Stimulated activated CD8-positive, alpha-beta memory T cell treated with anti-CD3 and anti-CD28 coated beads, Interleukin-15, amount 100 ng/mL, for 4 hours (primary cell): ENCODE measurements at places on chromosomes 2 and 18.

GRCh38 chr2:65024149-65024829, 31.9 kb upstream of the CEP68 start:
- no peak for DNase-seq

DNA sequence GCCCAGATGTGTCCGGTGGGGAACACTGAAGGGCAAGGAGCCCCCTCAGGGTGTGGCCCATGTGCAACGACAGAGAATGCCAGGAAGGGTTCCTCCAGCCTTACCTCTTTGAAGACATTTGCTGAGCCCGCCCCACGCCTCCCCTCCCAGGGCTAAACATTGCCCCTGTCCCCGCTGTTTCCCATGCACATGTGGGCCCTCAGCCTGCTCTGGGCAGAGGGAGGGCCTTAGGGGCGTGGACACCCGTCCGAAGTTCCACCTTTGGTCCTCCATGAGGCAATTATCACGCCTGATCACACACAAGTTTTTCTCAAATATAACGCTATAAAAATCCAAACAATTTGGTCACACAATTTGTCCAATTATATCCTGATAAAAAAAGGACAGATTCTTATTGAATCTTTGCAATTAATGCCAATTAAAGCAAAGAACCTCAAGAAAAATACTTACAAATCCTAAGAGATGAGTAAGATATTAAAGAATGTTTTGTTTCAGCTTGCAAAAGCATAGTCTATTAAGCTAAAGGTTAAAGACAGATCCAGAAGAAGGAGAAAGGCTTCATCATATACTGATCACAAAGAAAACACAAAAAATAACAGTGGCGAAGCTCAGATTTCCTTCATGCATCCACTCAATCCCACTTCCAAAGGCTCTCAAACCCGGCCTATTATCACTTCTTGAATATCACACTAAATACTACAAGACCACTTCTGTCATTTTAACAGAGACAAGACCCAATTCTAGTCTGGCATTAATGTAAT, 55.2 kb upstream of the LDLRAD4 start:
- no peak for DNase-seq

DNA sequence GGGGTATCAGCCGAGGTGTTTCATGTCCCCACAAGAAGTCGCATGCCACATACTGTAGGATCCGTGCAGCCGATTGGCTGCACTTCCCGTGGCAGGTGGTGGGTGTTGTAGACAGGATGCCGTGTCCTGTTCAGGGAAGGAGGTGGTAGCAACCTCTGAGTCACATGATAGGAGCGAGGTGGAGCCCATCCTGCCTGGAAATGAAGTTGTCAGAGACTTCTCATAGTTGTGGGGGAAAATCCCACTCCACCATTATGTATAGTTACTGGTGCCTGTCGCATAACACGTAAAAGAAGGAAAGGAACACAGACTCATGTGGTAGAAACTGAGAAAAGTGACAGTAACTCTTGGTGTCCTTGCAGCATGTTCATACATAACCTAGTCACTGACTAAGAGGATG, 91.4 kb upstream of the IL1R2 start:
- DNase-seq: no peak

GRCh38 chr2:147488472-147488871, 356.4 kb upstream of the ACVR2A start:
- DNase-seq: no peak

DNA sequence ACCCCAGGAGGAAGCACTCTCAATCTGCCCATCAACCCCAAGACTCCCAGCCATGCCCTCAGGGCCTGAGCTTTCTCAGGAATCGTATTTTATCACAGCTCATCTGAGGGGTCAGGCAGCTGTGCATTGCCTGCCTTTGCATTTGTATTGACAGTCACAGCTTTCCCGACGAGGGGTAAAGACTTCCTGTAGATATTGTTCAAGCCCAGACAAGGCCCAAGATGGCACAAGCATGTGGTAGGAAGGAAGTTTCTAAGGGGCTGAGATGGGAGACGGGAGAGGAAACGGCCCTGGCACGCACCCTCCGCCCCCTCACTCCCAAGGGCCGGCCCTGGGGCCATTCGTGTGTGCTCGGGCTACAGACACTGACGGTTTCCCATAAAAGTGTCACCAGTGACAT, 34.2 kb upstream of the PRLH start:
- no peak for DNase-seq

- DNase-seq: no peak
Measured at GRCh38 chr2:216717491-216717901, 22.1 kb upstream of the IGFBP5 start.

DNA sequence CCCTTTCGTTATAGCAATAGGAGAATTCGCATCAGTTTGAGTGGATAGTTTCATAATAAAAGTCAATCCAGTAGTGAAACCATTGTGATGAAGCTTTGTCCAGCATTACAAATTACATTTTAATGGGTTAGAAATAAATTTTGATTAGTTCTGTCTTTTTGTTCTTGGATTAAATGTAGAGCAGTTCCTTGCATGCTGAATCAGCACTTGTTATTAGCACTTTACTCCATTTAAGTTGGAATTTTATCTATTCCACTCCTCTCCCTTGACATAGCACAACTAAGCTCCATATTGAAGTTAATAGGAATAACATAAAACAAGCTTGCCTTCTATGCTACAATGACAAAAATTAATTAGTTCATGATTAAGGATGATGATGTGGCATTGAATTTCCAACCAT, 624.1 kb downstream of the CCDC85A start:
- no peak for DNase-seq

- DNase-seq: no peak
Measured at GRCh38 chr2:41940060-41940744, 107.6 kb upstream of the PKDCC start.

DNA sequence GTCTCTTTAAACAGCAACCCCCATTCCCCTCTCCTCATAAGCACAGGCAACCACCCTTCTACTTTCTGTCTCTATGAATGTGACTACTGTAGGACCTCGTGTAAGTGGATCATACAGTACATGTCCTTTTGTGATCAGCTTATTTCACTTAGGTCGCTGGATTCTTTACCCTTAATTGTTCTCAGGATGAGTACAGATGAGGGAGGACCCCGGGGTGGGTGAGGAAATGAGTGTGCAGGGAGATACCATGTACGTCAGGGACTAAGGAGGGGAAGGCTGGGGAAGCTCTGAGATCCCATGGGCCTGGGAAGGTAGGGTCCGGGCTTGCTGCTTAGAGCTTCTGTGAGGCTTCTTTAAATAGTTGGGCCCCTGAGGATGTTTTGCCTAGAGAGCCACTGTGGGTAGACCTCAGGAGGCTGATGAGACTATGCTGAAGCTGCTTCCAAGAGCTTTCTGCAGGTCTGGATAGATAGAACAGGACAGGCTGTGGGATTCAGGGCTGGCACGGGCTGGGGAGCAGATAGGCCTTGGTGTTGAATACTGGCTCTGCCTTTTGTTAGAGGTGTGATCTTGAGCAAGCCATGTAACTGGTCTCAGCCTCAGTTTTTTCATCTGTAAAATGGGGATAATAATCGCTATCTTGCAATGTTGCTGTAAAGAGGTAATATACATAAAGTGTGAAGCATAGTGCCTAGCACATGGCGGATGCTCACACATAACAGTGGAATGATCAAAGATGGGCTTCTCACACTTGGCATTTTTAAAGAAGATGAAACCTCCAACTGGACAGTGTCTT, 155.3 kb downstream of the PRKCE start:
- no peak for DNase-seq

DNA sequence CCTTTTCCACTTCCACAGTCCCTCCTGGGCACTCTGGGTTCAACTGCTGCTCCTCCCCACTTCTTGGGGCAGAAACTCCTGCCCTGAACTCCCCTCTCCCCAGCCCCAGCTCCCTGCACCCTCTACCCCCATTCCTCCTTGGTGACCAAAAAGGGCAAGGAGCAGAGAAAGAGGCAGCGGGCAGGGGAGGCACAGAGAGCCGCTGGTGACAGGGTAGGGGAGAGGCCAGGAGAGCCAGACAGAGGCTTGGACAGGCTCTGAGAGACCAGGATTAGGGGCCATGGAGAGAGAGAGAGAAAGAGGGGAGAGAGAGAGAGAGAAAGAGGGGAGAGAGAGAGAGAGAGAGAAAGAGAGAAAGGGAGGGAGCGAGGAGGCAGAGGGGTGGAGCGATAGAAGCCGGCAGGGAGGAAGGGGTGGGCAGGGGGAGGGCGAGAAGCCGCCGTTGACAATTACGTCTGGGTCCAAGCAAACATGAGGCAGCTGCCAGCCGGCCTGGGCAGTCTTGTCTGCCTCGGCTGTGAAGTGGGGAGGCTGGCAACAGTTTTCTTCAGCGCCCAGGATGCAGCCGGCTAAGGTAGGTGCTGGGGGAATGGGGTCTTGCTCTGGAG, at the start of gene KCNIP3:
KCNIP3 (plus strand) TSS at position 468 of the 608 bp plus-strand sequence; CDS start at position 560, 92 bp downstream.
- no peak for DNase-seq

GRCh38 chr2:24891201-24891600, 28.8 kb downstream of the ADCY3 start:
- DNase-seq: no peak

DNA sequence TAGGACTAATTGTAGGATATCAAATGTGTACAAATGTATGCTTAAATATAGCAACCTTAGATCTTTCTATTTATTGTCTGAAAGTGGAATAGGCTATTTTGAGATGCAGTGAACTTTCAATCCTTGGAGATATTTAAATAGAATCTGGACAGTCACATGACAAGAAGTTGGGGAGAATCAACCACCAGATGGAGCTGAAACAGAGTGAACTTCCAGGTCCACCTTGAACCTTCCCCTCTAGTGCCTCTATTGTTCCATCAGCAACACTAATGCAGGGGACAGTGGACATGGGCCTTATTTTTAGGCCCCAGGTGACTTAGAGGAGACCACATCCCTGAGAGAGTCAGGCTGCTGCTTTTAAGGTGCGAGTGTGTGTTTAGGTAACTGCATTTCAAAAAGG, 37.0 kb upstream of the CRIM1 start:
- no peak for DNase-seq

GRCh38 chr2:187264612-187265011, 183.4 kb downstream of the CALCRL start:
- DNase-seq: no peak

DNA sequence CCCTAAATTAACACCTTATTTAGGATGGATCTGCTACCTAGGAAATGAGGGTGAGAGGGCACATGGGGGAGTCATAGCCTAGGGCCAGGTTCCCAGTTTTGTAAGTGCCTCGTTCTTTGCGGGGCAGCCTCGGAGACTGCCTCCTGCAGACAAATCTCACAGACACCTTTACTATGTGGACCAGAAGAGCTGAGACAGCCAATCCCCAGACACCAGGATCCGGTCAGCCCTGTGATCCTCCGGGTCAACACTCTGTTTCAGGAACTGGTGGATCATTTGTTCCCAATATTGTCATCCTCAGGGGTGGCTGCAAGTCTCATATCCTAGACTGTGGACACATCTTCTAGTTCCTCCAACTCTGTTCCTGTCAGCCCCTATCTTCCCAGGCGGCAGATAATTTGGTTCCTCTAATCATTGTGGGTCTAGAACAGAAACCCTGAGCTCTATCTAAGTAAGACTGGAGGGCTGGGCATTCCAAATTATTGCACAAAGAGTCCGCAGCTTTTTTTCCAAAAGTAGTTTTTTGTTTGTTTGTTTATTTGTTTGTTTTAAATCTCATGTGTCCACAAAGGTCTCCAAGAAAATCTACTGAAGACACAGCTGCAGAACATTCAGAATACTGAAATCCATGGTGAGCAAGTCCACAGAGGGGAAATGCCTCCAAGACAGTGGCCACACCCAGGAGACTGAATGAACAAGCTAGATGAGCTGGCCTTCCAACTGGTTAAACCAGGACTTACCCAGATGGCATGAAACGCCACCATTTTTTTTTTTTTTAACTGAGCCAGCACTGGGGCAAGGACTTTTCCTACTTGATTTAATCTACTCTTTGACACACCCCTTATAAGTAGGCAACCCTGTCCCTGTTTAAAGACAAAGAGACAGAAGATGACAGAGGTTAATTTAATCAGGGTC, 6.2 kb upstream of the GDF7 start:
- no peak for DNase-seq

DNA sequence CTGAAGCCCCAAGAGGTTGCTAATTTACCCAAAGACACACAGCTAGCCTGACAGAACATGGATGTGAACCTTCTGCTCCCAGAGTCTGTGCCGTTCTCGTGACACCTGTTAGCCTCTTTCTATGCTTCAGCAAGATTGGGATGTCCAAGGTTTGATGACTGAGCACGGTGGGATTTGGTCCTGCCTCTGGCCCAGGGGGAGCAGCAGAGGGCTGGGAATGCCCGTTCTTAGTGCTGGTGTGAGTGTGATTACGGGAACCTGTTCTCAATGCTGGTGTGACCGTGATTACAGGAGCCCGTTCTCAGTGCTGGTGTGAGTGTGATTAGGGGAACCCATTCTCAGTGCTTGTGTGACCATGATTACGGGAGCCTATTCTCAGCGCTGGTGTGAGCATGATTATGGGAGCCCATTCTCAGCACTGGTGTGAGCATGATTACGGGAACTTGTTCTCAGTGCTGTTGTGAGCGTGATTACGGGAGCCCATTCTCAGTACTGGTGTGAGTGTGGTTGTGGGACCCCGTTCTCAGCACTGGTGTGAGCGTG, 67.3 kb upstream of the SNTG2 start:
- no peak for DNase-seq

DNA sequence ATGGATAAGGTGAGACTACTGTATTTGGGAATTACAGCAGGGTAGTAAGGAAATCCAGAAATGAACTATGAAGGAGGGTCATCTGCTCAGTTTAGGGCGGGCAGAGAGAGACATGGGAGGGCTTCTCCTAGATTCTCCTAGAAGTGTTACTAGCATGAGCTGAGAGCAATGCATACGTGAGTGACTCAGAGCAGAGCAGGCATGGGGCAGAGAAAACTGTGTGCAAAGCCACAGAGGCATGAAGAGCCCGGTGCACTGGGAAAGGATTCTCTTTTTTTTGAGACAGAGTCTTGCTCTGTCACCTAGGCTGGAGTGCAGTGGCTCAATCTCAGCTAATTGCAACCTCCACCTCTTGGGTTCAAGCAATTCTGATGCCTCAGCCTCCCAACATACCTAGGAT, 116.2 kb downstream of the SOCS6 start:
- DNase-seq: no peak

GRCh38 chr2:83221258-83221657, 1237.8 kb downstream of the SUCLG1 start:
- no peak for DNase-seq

DNA sequence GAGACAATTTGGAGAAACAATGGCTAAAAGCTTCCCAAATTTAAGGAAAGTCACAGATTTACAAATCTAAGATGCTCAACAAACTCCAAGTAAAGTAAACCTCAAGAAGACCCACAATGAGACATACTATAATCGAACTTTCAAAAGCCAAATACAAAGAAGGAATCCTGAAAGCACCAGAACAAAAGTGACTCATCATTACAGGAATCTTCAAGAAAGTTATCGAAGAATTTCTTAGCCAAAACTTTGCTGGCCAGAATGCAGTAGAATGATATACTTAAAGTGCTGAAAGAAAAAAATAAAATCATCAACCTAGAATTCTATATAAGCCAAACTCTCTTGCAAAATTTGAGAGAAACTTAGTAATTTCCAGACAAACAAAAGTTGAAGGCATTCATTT, 106.5 kb upstream of the TMEM200C start:
- no peak for DNase-seq

DNA sequence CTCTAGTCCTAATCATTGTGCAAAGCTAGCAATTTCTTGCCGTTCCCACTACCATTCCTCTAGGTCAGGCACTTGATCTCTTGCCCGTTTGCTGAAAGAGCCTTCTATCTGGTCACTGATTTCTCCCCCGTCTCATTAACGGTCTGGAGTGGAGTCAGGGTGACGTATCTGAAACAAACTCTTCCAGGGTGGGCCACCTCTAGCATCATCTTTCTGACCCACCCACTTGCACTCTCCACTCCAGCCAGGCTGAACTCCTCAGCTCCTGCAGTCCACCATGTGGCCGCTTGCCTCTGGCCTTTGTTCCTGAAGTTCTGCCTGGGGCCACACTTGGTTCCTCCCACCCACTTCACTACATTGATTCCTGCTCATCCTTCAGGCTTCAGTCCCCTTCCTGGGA, 13.3 kb downstream of the BCL2 start:
- no peak for DNase-seq
